ENCODE measurements at places on chromosomes 6 and 20.

GRCh38 chr6:32178547-32179440 is 589 bp downstream of the RNF5 start:
- no peak for DNase-seq

DNA sequence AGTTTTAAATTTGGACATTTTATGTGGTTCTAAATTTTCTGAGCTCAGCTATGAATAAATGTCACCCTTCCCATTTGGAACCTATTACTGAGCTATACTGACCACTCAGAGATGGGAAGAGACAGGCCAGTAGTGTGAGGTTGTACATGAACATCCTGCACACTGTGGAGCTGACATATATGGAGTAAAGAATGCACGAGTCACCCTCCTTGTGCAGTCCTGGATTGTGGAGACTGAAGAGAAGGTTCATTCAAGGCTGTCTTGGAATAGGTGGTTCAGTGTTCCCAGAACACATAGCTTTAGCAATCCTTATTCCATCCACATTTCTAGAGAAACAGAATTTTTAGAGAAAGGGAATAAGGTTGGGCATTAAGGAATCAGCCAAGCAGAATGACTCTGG is 50.3 kb upstream of the OGFRL1 start:
- DNase-seq: no peak

- no peak for DNase-seq
Observed at GRCh38 chr20:36633285-36633772, 12.7 kb downstream of the SLA2 start.

- DNase-seq: no peak
Observed at GRCh38 chr20:11083841-11084240, 410.0 kb upstream of the JAG1 start.

DNA sequence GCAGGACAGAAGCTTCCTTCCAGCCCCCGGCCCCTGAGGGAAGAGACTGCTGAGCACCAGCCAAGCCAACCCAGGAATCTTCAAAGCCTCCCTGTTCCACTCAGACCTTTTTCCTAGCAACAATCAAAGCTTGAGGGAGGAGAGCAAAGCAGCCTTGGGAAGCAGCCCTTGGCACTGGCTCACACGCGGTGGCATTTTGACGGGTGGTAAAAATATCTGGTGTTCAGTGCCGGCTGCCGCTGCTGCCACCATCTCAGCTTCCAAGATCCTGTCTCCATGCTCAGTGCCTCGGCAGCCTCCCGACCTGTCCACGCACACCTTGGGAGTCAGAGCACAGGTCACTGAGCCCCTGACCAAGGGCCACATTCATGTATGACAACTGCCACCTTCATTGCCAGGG is 170.1 kb downstream of the LRFN2 start:
- DNase-seq: no peak

GRCh38 chr6:9520417-9521151 is 894.3 kb downstream of the TFAP2A start:
- DNase-seq: no peak

- DNase-seq: no peak
Observed at GRCh38 chr20:18055261-18055660, 2.5 kb downstream of the OVOL2 start.

GRCh38 chr20:46512943-46513844 is at the start of gene ZNF334:
TSS of gene ZNF334 (minus strand) at chr20:46513559. CDS start at chr20:46512102, 1,457 bp downstream.
- DNase-seq: peak; percentile 87

DNA sequence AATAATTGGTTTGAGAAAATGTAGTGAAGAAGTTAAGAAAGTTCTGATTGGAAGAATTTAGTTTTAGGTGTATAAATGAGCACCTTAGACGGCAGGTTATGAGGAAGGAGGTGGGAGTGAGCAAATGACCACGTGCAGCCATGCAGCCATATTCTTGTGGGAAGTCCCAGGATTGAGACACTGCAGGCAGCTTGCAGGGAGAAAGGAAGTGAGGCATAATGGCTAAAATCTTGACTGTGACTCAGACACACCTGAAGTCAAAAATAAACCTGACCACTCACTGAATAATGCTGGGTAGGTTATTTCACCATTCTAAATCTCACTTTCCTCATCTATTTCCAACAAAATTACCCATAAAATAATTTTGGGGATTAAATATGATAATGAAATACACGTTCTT is 16.6 kb downstream of the DSE start:
- no peak for DNase-seq

Data from osteocyte (in vitro differentiated cells).